Activated CD4-positive, alpha-beta T cell treated with anti-CD3 and anti-CD28 coated beads, Interleukin-2, amount 10 ng/mL, durations not matched to agents 24 days and 14 days (primary cell): ENCODE measurements at places on chromosomes 6 and 20. TPM values are rescaled to one million over a fixed set of nuclear protein-coding genes. Genes with fewer than 3 reads are reported as not detected.
A peak's percentile ranks its signal among the peaks of the same experiment; 100 is the strongest.

GRCh38 chr6:45709781-45710220 lies 305.9 kb downstream of the CLIC5 start:
- H3K36me3 ChIP-seq = no peaks in the 10 kb centered on the region
- H3K4me1 ChIP-seq = peaks cover 51% of the 10 kb centered on the region
- DNase-seq = peak; percentile 71
- H3K4me3 ChIP-seq = peak overlapping the region; percentile 52
- no peaks in the 10 kb centered on the region for H3K27me3 ChIP-seq

DNA sequence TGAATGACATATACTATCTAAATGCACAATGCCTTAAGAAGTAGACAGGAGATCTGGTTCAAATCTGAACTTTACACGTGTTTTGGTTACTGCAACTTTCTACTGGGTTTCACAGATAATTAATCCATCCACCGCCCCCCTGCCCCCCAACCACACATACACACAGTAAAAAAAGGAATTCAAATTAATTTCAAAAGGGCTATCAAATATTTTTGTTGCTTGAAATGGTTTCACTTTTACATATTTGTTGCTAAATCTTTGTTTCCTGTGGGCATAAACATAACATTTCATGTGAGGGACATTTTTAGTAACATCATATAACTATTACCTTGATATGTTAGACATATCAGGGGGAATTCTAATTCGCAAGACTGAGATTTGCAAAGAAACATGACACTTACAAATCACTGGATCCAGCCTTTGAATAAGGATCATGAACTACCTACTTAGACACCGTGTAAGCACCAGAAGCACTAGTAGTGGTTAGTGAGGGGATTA lies 7.5 kb downstream of the NEDD9 start:
- H3K4me3 ChIP-seq = peak overlapping the region; percentile 72
- peak overlapping the region; percentile 91 for H3K27ac ChIP-seq
- peaks cover 66% of the 10 kb centered on the region for H3K4me1 ChIP-seq
- H3K27me3 ChIP-seq = no peaks in the 10 kb centered on the region
- no peak for DNase-seq
- peaks cover 60% of the 10 kb centered on the region for H3K36me3 ChIP-seq

DNA sequence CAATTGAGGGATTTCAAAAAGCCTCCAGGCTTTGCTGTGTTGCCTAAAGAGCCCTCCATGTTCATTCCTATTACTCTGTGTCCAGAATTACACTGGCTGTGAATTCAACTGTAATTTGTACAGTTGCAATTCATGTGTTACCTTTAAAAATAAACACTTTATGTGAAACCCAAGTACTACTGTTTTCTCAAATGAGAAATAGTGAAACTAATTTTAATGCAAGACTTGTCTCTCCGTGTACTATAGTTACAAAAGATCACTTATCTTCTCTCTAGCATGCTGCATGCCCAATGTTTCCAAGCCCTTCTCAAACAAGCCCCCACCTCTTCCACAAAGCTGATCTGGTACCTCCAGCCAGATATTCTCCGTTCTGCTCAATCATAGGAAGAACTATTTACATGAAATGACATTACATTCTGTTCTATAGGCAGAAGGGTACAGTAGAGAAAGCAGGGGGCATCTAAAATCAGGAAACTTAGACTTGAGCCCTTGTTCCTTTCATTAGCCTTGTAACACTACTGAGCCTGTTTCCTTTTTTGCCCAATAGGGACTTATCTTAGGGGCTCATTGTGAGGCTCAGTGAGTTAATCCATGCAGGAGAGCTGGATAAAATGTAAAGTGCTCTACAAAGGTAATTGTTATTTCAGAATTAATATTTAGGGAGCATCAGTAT lies 12.3 kb upstream of the COL9A1 start:
- peaks cover 17% of the 10 kb centered on the region for H3K27me3 ChIP-seq
- DNase-seq = no peak
- H3K4me3 ChIP-seq = no peak overlapping the region

KHDC1L gene
- total RNA-seq = not detected in 2 replicates

SLC16A10 gene
- 4.2 and 5.1 TPM in 2 replicates for total RNA-seq

DNA sequence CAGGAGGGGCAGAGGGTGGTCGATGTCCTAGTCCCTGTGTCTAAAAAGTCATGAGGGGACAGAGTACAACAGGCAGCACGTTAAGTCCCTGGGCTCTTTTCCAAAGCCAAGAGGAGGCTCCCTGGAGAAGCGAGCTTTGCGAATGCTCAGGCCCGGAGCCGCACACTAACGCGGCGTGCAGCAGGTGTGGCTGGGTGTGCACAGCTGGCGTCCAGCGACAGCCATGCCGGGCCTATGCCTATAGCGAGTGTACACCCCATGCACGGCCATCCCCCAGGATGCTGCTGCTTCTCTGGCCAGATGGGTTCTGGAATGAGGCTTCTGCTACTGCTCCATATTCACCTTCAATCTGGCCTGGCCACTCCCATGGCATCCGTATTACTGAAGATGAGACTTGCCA lies 131.3 kb downstream of the PRND start:
- no peak overlapping the region for H3K4me3 ChIP-seq
- no peak for DNase-seq
- H3K4me1 ChIP-seq = no peaks in the 10 kb centered on the region
- H3K36me3 ChIP-seq = peaks cover 28% of the 10 kb centered on the region
- no peaks in the 10 kb centered on the region for H3K27me3 ChIP-seq

PCMTD2 gene
- 34.6 TPM in 2 replicates for total RNA-seq

- DNase-seq = no peak
- H3K36me3 ChIP-seq = peaks cover 3% of the 10 kb centered on the region
- H3K4me1 ChIP-seq = peaks cover 29% of the 10 kb centered on the region
- H3K27ac ChIP-seq = no peak overlapping the region
- H3K4me3 ChIP-seq = no peak overlapping the region
Measured at GRCh38 chr20:46999801-47000465, 105.3 kb downstream of the EYA2 start.

SLC17A1 gene
- total RNA-seq = 0.28 TPM in 1 of 2 replicates, not detected in the other

- no peak overlapping the region for H3K27ac ChIP-seq
- H3K4me3 ChIP-seq = no peak overlapping the region
- no peaks in the 10 kb centered on the region for H3K27me3 ChIP-seq
Measured at GRCh38 chr20:47999166-47999565, 213.9 kb upstream of the SULF2 start.

DNA sequence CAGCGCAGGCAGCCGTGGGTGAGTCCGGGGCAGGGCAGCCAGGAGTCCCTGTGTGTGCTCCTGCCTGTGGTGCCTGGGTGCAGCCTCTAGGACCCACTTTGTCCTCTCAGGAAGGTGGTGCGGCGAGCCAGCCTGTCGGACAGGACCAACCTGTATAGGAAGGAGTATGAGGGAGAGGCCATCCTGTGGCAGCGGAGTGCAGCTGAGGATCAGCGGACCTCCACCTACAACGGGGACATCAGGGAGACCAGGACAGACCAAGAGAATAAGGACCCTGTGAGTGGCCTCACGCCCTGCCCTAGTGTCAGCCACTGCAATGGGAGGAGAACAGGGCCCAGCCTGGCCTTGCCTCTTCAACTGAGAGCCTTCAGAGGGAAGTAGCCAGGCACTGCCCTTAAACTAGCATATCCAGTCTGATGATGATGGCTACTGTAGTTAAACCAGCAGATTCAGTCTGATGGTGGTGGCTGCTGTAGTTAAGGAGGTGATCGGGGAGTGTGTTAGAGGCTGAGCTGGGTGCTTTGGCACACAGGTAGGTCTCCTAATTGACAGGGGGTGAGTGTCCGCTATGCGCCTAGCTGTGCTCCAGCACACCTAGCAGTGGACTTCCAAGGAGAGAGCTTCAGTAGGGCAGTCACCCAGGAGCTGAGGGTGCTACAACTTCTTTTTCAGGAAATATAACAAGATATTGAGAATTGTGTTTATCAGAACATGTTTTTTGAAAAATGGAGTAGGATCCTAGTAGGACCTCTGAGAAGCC lies 18.1 kb upstream of the FAM83D start:
- no peaks in the 10 kb centered on the region for H3K27me3 ChIP-seq
- DNase-seq = no peak
- H3K4me1 ChIP-seq = peaks cover 7% of the 10 kb centered on the region
- H3K4me3 ChIP-seq = no peak overlapping the region
- H3K27ac ChIP-seq = peak overlapping the region; percentile 3
- peaks cover 67% of the 10 kb centered on the region for H3K36me3 ChIP-seq

PLCB1 gene
- total RNA-seq = 1.2 and 1.9 TPM in 2 replicates

GRCh38 chr6:55812509-55812908 lies 62.9 kb downstream of the BMP5 start:
- DNase-seq = no peak
- no peak overlapping the region for H3K4me3 ChIP-seq
- H3K27ac ChIP-seq = no peak overlapping the region
- no peaks in the 10 kb centered on the region for H3K4me1 ChIP-seq
- no peaks in the 10 kb centered on the region for H3K36me3 ChIP-seq
- H3K27me3 ChIP-seq = no peaks in the 10 kb centered on the region
